Astrocyte (in vitro differentiated cells and primary cell): ENCODE measurements at places on chromosomes 1 and 21. TPM values are rescaled to one million over a fixed set of nuclear protein-coding genes. Genes with fewer than 3 reads are reported as not detected.

- no peak for DNase-seq
Observed at GRCh38 chr1:43531107-43531905, 623 bp downstream of the PTPRF start.

DNA sequence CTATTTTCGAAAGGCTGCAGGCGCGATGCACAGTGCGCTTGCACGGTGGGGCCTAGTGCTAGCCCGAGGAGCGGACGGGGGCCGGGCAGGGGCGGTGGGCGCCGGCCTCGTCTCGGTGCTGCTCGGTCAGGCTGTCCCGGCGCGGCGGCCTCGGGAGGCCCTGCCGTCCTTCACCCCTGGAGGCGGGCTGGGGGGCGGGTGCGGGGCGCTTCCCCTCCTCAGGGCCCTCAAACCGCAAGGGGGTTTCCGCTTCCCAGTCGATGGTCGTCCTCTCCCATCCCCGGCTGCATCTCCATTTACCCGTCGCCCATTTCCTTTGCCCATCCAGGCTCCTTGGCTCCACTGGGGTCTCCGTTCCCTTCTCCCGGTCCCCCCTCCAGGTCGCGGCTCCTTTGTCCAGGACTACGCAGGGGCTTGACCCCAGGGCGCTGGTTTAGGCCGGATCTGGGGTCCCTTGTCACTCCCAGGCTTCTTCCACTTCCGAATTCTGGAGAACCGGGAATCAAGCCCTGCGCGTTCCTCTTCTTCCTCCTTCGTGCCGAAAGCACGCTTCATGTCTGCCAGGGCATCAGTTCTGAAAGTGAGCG lies 196.3 kb upstream of the LMO4 start:
- DNase-seq = no peak

The C1orf174 gene
- 24.4 and 26.1 TPM in 2 replicates for total RNA-seq

The PEAR1 gene
- total RNA-seq = 8.5 and 17.3 TPM in 2 replicates

DNA sequence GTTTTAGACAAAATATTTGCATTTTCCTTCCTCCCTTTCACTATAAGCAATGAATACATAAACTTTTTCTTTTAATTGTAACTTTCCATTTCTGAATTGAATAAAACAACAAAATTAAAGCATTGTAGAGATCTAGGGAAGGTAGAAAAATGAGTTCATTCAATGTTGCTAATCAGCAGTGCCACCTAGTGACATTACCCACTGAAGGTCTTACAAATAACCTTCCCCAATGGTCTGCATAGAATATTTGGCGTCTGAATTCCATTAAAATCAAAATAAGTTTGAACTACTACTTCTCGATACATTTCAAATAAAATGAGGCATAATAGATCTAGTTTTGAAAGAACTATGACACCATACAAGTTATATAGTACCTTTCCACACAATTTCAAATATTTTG lies 19.6 kb downstream of the FH start:
- DNase-seq = peak; percentile 13

The BCAN gene
- 0.29 and 0.41 TPM in 2 replicates for total RNA-seq

The DNASE2B gene
- total RNA-seq = not detected in 2 replicates

DNA sequence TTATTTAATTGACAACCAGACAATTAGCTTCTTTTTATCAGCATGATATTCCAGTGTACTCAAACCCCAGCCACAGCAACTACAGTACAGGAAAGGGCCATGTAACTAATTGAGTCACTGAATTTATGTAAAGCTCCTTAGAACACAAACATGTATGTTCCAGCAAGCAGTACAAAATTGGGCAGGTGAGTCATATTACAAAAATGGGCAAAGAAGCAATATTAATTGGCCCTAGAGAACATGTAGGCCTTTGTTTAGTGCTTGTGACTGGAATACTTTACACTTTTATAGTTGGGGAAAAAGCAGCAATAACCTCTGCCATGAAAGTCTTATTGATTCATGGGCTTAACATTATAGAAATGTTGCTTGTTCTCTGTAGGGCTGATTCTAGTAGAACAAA lies 31.8 kb downstream of the CLEC20A start:
- peak; percentile 65 for DNase-seq

DNA sequence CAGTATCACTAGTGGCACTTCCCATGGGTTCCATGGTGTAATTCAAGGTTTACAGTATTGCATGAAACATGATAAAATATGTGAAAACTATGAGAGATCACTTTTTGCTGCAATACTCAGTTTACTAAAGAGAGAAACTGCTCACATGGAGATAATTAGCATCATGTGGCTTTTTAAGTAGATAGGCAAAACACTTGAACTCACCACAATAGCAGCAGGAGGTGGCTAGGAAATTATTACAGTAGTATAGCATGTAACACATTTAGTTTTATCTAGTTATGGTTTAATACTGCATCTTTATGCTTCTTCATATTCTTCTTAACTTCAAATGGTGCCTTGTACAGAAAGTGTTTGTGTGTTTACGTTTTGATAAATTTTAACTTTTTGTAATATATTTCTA lies 698.5 kb upstream of the BRINP3 start:
- DNase-seq = no peak

- peak; percentile 34 for DNase-seq
Observed at GRCh38 chr1:30920827-30921226, 12.3 kb upstream of the SDC3 start.
